ENCODE measurements at places on chromosomes 2 and 18.

- no peaks in the 10 kb centered on the region for H3K36me3 ChIP-seq
- no peak overlapping the region for H3K4me3 ChIP-seq
- no peak for DNase-seq
Measured at GRCh38 chr2:162746310-162746709, 92.3 kb downstream of the KCNH7 start.

- peaks cover 66% of the 10 kb centered on the region for H3K4me1 ChIP-seq
- H3K27me3 ChIP-seq = no peaks in the 10 kb centered on the region
- peaks cover 10% of the 10 kb centered on the region for H3K36me3 ChIP-seq
- no peak for DNase-seq
- peak overlapping the region; percentile 64 for H3K27ac ChIP-seq
Measured at GRCh38 chr2:190530248-190530900, 4.1 kb downstream of the NEMP2 start.

- DNase-seq = peak; percentile 10
- no peaks in the 10 kb centered on the region for H3K27me3 ChIP-seq
- H3K36me3 ChIP-seq = no peaks in the 10 kb centered on the region
- no peaks in the 10 kb centered on the region for H3K4me1 ChIP-seq
- no peak overlapping the region for H3K4me3 ChIP-seq
- H3K27ac ChIP-seq = no peak overlapping the region
Measured at GRCh38 chr2:177983183-177983788, 89.3 kb downstream of the PDE11A start.

GRCh38 chr2:220687231-220687843, 884.8 kb downstream of the EPHA4 start:
- H3K4me1 ChIP-seq = no peaks in the 10 kb centered on the region
- H3K4me3 ChIP-seq = no peak overlapping the region
- H3K36me3 ChIP-seq = no peaks in the 10 kb centered on the region
- H3K27me3 ChIP-seq = peaks cover 26% of the 10 kb centered on the region

DNA sequence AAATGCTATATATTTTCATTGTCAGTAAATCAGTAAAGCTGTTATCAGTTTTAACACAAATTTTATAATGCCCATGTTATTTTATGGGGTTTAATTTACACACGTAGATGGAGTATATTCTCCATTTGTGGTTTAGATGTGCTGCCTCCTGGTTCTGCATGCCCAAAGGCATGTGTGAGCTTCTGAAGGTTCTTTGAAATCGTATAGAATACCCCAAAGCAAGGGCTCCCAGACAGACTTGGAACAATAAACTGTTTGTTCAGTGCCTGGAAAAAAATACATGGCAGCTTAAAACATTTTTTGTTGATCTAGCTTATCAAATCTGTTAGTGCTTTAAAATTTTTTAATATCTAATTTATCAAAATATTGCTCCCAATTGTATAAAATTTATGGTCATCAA, 150.4 kb downstream of the GPD2 start:
- no peaks in the 10 kb centered on the region for H3K4me1 ChIP-seq
- H3K36me3 ChIP-seq = no peaks in the 10 kb centered on the region
- H3K27ac ChIP-seq = no peak overlapping the region

GRCh38 chr2:127448526-127448925, 30.3 kb downstream of the PROC start:
- H3K4me3 ChIP-seq = no peak overlapping the region
- peaks cover 30% of the 10 kb centered on the region for H3K27me3 ChIP-seq
- no peak overlapping the region for H3K27ac ChIP-seq
- peaks cover 6% of the 10 kb centered on the region for H3K4me1 ChIP-seq

DNA sequence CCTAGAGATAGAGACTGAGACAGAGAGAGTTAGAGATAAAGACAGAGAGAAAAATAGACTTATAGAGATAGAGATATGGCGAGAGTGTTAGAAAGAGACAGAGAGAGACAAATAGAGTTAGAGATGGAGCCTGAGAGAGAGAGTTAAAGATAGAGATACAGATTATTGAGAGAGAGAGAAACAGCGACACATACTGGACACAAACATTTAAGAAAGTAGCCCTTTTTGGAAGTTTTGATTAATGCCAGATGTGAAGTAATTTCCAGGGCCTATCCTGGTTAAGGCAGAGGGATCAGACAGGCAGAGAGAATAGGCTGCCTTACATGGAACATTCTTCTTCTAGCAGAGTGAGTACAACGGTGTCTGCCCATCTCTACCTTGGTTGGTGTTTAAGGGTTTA, 311.6 kb upstream of the CDH7 start:
- H3K36me3 ChIP-seq = no peaks in the 10 kb centered on the region
- H3K27me3 ChIP-seq = no peaks in the 10 kb centered on the region
- no peak overlapping the region for H3K27ac ChIP-seq
- H3K4me3 ChIP-seq = no peak overlapping the region
- DNase-seq = no peak

- no peak overlapping the region for H3K4me3 ChIP-seq
- H3K27me3 ChIP-seq = no peaks in the 10 kb centered on the region
- DNase-seq = no peak
- no peak overlapping the region for H3K27ac ChIP-seq
- no peaks in the 10 kb centered on the region for H3K4me1 ChIP-seq
Measured at GRCh38 chr2:35114765-35115164, 1240.8 kb upstream of the CRIM1 start.

- peaks cover 63% of the 10 kb centered on the region for H3K27me3 ChIP-seq
- H3K27ac ChIP-seq = no peak overlapping the region
- no peaks in the 10 kb centered on the region for H3K4me1 ChIP-seq
- DNase-seq = no peak
- H3K4me3 ChIP-seq = no peak overlapping the region
- no peaks in the 10 kb centered on the region for H3K36me3 ChIP-seq
Measured at GRCh38 chr2:118319271-118319684, 231.0 kb downstream of the INSIG2 start.

DNA sequence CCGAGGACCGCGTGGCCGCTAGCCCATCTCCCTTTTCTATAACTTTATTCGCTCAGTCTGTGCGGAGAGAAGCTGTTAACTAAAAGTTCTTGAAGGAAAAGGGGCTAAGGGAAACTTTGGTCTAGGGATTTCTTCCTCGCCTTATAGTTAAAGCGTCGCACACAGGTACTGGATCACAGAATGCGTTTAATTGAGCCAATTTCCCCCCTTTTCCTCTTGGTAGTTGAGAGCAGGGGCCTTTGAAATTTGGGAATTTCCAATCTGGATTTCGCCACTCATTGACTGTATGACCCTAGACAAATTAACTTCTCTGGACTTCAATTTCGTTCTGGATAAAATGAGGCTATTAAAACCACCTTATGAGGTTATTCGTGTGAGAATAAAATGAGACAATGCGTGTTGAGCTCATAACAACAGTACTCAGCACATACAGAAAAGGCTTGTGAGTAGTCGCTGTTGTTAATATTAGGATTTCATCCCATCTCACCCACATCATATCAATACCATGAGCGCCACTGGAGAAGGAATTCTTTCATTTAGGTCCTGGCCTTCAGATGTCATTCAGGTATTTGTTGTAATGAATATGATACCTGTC, 763 bp upstream of the OLA1 start:
- no peak for DNase-seq
- H3K4me1 ChIP-seq = peaks cover 31% of the 10 kb centered on the region
- H3K27ac ChIP-seq = peak overlapping the region; percentile 70
- peaks cover 5% of the 10 kb centered on the region for H3K36me3 ChIP-seq
- H3K4me3 ChIP-seq = peak overlapping the region; percentile 85

- H3K36me3 ChIP-seq = no peaks in the 10 kb centered on the region
- no peak for DNase-seq
- peaks cover 7% of the 10 kb centered on the region for H3K27me3 ChIP-seq
Measured at GRCh38 chr18:22924589-22924988, 8.5 kb upstream of the RBBP8 start.

GRCh38 chr2:177633910-177634294, 241.3 kb downstream of the AGPS start:
- H3K4me1 ChIP-seq = no peaks in the 10 kb centered on the region
- no peaks in the 10 kb centered on the region for H3K36me3 ChIP-seq
- no peak overlapping the region for H3K27ac ChIP-seq
- H3K4me3 ChIP-seq = peak overlapping the region; percentile 65
- DNase-seq = no peak

DNA sequence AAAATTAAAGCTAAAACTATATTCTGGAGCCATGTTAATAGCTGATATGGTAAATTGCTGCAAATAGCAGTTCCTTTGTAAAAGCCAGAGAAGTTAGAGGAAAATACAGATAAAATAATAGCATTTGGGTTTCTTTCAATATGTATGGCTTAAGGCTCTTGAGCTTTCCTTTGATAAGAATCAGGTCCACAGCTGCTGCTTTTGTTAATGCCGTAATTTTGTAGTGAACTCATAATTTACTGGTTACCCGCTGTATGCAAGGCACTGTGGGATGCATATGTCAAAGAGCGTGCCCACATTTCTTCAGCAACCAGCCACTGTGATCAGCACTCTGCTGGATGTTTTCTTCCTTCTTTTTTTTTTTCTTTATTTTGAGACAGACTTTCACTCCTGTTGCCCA, 79.1 kb downstream of the MOGAT1 start:
- H3K4me1 ChIP-seq = peaks cover 27% of the 10 kb centered on the region
- H3K27ac ChIP-seq = no peak overlapping the region
- DNase-seq = no peak
- no peaks in the 10 kb centered on the region for H3K36me3 ChIP-seq
- H3K27me3 ChIP-seq = peaks cover 9% of the 10 kb centered on the region

DNA sequence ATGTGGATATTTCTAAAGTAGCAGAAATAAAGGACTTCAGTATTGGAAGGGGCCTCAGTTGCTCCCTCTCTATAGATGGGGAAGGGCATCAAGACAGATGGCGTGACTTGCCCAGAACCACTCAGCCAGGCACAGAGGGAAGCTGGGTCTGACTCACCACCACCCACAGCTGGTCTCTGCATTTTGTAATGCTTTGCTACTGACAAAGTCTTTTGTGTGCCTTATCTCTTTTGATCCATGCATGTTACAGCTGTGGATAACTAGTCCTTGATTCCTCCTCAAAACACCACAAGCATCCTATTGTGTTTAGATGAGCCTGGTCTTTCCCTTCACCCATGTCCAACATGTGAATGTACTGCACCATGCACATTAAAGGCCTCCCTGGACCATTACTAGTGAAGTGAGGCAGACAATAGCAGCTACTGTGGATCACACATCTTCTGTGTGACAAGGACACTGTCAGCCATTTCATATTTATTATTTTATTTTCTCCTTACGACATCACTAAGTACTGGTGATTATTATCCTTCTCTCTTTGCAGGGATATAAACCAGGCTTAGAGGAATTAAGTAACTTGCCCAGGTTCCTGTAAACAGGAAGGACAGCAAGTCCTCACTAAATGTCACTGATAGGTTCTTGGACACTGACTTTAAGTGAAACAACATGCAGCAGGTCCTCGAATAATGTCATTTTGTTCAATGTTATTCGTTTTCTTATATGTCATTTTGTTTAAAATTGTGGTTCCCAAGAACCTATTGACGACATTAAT, 29.6 kb upstream of the IL37 start:
- peak overlapping the region; percentile 51 for H3K4me3 ChIP-seq
- H3K4me1 ChIP-seq = peaks cover 36% of the 10 kb centered on the region
- H3K27me3 ChIP-seq = no peaks in the 10 kb centered on the region
- H3K27ac ChIP-seq = peak overlapping the region; percentile 62
- DNase-seq = peak; percentile 57
- no peaks in the 10 kb centered on the region for H3K36me3 ChIP-seq

- no peak for DNase-seq
- H3K36me3 ChIP-seq = no peaks in the 10 kb centered on the region
- H3K4me3 ChIP-seq = peak overlapping the region; percentile 94
- no peak overlapping the region for H3K27ac ChIP-seq
Measured at GRCh38 chr2:61853086-61853846, 594 bp downstream of the FAM161A start.

DNA sequence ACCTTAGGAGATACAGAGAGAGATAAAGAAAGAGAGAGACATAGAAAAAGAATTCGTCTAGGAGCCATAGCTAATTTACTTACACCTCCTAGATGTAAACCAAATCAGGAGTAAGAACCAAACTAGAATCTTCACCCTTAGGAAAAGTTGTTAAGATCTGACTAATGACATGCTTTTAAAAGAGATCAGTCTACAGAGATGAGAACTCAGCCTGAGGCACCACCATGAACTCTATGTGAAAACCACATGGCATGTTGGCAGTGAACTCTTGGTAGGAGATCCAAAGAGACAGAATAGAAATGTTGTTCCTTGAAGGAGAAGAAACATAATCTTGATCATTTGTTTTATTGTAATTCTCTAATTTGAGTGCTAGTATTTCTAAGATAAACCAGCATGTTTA, 585.4 kb upstream of the ID2 start:
- no peak for DNase-seq
- no peaks in the 10 kb centered on the region for H3K27me3 ChIP-seq
- H3K36me3 ChIP-seq = no peaks in the 10 kb centered on the region

- no peak for DNase-seq
- H3K36me3 ChIP-seq = no peaks in the 10 kb centered on the region
- peaks cover 13% of the 10 kb centered on the region for H3K4me1 ChIP-seq
- no peak overlapping the region for H3K27ac ChIP-seq
- H3K27me3 ChIP-seq = peaks cover 21% of the 10 kb centered on the region
Measured at GRCh38 chr18:9683418-9684396, 24.4 kb upstream of the RAB31 start.

- H3K27ac ChIP-seq = peak overlapping the region; percentile 81
- DNase-seq = no peak
- no peak overlapping the region for H3K4me3 ChIP-seq
- H3K27me3 ChIP-seq = no peaks in the 10 kb centered on the region
Measured at GRCh38 chr2:233140978-233141377, 80.8 kb downstream of the INPP5D start.

- H3K36me3 ChIP-seq = no peaks in the 10 kb centered on the region
- H3K4me3 ChIP-seq = no peak overlapping the region
- no peak overlapping the region for H3K27ac ChIP-seq
- H3K27me3 ChIP-seq = no peaks in the 10 kb centered on the region
Measured at GRCh38 chr2:177171418-177171865, 41.2 kb upstream of the HNRNPA3 start.

DNA sequence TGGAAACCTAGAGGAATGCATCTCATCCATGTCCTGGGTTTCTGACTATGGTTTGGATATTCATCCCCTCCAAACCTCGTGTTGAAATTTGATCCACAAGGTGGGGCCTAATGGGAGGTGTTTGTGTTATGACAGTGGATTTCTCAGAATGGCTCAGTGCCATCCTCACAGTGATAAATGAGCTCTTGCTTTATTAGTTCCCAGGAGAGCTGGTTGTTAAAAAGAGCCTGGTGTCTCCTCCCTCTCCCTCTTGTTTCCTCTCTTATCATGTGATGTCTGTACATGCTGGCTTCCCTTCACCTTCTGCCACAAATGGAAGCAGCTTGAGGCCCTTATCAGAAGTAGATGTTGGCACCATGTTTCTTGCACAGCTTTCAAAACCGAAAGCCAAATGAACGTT, 424.3 kb downstream of the DCC start:
- no peaks in the 10 kb centered on the region for H3K27me3 ChIP-seq
- H3K4me3 ChIP-seq = no peak overlapping the region
- no peak for DNase-seq
- no peaks in the 10 kb centered on the region for H3K4me1 ChIP-seq

GRCh38 chr2:23399674-23400261, 14.8 kb downstream of the KLHL29 start:
- no peaks in the 10 kb centered on the region for H3K27me3 ChIP-seq
- H3K4me1 ChIP-seq = peaks cover 19% of the 10 kb centered on the region
- H3K4me3 ChIP-seq = no peak overlapping the region
- H3K27ac ChIP-seq = no peak overlapping the region

GRCh38 chr18:75189696-75190095, 19.2 kb downstream of the PTGR3 start:
- no peak for DNase-seq
- H3K27me3 ChIP-seq = no peaks in the 10 kb centered on the region
- peaks cover 7% of the 10 kb centered on the region for H3K36me3 ChIP-seq
- H3K4me3 ChIP-seq = no peak overlapping the region
- H3K27ac ChIP-seq = no peak overlapping the region

- no peak overlapping the region for H3K27ac ChIP-seq
- no peak overlapping the region for H3K4me3 ChIP-seq
- no peaks in the 10 kb centered on the region for H3K4me1 ChIP-seq
- H3K27me3 ChIP-seq = no peaks in the 10 kb centered on the region
- DNase-seq = no peak
Measured at GRCh38 chr2:66519264-66519843, 84.4 kb downstream of the MEIS1 start.

All from activated T-cell treated with anti-CD3 and anti-CD28 coated beads, Interleukin-2, amount 50 U/mL, for 72 hours (primary cell).